ENCODE measurements at places on chromosomes 5 and 9. TPM values are rescaled to one million over a fixed set of nuclear protein-coding genes. Genes with fewer than 3 reads are reported as not detected.

SAXO1 gene
- not detected for total RNA-seq

PCDHGB6 gene
- 5.0 TPM for total RNA-seq

FBXW11 gene
- 76.3 TPM for total RNA-seq

CXCL14 gene
- 3.1 TPM for total RNA-seq

PCDHA5 gene
- total RNA-seq = 0.16 TPM

OR1J2 gene
- total RNA-seq = not detected

HBEGF gene
- 32.2 TPM for total RNA-seq

DNA sequence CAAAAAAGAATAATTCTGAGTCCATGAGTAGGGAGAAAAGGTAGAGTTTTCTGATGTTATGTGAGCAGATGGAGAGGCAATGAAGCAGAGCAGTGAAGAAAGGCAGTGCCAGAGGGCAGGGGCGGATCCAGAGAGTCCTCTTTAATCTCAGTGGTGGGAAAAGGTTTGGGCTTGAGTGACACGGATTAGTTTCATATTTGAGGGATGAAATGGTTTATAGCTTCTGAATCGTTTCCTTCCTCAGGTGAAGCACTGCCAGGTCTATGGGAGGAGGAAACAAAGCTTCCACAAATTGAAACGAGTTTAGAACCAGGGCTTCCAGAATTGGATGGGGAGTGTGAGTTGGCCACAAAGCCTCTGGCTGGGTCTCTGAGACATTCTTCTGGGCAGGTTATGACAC is 517.0 kb upstream of the PAPPA start:
- no peak overlapping the region for H3K4me3 ChIP-seq
- no peak overlapping the region for H3K27ac ChIP-seq
- H3K36me3 ChIP-seq = no peaks in the 10 kb centered on the region
- no peak for DNase-seq
- no peaks in the 10 kb centered on the region for H3K4me1 ChIP-seq

- no peaks in the 10 kb centered on the region for H3K36me3 ChIP-seq
- H3K4me1 ChIP-seq = no peaks in the 10 kb centered on the region
- H3K27me3 ChIP-seq = no peaks in the 10 kb centered on the region
- DNase-seq = no peak
- peak overlapping the region; percentile 7 for H3K27ac ChIP-seq
Measured at GRCh38 chr9:110753731-110754231, 85.2 kb downstream of the MUSK start.

DNA sequence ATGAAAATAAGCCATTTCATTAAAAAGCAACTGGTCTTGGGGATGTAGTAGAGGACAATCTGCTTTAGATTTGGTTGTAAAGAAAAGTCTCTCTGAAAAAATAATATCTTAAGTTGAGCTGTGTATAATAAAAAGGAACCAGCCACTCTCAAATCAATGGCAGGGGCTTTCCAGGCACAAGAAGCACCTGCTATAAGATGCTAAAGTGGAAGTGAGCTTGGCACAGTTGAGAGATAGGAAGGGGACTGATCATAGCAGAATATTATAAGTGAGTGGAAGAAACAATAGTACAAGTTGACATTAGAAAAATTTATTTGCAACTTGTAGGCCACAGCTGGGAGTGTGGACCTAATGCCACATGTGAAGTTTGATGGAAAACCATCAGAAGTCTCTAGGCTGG is 28.1 kb upstream of the SPINK5 start:
- H3K27me3 ChIP-seq = no peaks in the 10 kb centered on the region
- H3K27ac ChIP-seq = no peak overlapping the region
- H3K4me1 ChIP-seq = no peaks in the 10 kb centered on the region
- no peak for DNase-seq
- no peak overlapping the region for H3K4me3 ChIP-seq

- no peaks in the 10 kb centered on the region for H3K27me3 ChIP-seq
- H3K4me1 ChIP-seq = no peaks in the 10 kb centered on the region
- no peak for DNase-seq
Measured at GRCh38 chr5:90214991-90215390, 194.6 kb downstream of the CETN3 start.

GRCh38 chr9:34663303-34663605 is 797 bp upstream of the CCL27 start:
- H3K27me3 ChIP-seq = no peaks in the 10 kb centered on the region
- H3K4me1 ChIP-seq = peaks cover 20% of the 10 kb centered on the region
- H3K27ac ChIP-seq = no peak overlapping the region
- H3K36me3 ChIP-seq = peaks cover 7% of the 10 kb centered on the region
- no peak for DNase-seq

GRCh38 chr5:105905392-105905791 is 1765.3 kb downstream of the EFNA5 start:
- H3K4me3 ChIP-seq = no peak overlapping the region
- H3K36me3 ChIP-seq = no peaks in the 10 kb centered on the region
- no peak for DNase-seq
- no peaks in the 10 kb centered on the region for H3K4me1 ChIP-seq
- H3K27me3 ChIP-seq = no peaks in the 10 kb centered on the region
- no peak overlapping the region for H3K27ac ChIP-seq

DNA sequence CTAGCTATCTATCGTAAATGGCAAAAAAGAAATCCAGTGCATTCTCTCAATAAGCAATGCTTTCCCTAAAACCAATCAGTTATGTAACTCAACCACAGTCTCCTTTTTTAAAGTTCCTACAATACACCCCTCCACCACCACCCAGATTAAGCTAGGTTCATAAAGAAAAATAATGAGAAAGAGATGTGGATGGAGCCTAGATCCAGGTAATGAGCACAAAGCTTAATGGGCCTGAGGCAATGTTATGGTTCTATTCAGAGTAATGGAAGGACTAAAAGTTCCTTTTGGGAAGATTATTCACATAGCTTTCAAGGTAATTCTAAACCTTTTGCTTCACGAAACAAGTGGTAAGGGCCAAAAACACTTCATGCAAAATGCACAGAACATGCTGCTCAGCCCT is 113.5 kb downstream of the MPDZ start:
- no peak for DNase-seq
- H3K4me1 ChIP-seq = no peaks in the 10 kb centered on the region
- H3K36me3 ChIP-seq = peaks cover 17% of the 10 kb centered on the region
- H3K4me3 ChIP-seq = no peak overlapping the region

GRCh38 chr9:107275530-107275929 is 7.5 kb upstream of the RAD23B start:
- H3K4me3 ChIP-seq = no peak overlapping the region
- H3K27ac ChIP-seq = no peak overlapping the region
- peaks cover 9% of the 10 kb centered on the region for H3K4me1 ChIP-seq
- H3K27me3 ChIP-seq = no peaks in the 10 kb centered on the region

DNA sequence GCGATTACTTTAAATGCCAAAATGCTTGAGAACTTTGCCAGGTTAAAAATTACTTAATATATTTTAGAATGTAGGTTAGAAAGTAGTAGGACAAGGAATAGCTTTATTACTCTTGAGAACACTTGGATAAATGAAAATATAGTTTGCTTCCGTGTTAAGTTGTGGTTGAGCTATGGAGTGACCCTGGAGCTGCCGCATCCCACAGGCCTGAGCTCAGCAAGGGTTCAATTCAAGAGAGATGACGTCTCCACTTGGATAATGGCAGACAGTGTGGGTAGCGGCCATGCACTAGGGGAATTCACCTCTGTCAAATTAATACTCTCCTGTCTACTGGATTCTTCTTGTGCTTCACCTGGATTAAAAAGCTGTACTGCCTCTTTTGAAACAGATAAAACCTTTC is 105.0 kb downstream of the GAPVD1 start:
- H3K27ac ChIP-seq = no peak overlapping the region
- no peak overlapping the region for H3K4me3 ChIP-seq
- no peaks in the 10 kb centered on the region for H3K27me3 ChIP-seq
- DNase-seq = no peak

DNA sequence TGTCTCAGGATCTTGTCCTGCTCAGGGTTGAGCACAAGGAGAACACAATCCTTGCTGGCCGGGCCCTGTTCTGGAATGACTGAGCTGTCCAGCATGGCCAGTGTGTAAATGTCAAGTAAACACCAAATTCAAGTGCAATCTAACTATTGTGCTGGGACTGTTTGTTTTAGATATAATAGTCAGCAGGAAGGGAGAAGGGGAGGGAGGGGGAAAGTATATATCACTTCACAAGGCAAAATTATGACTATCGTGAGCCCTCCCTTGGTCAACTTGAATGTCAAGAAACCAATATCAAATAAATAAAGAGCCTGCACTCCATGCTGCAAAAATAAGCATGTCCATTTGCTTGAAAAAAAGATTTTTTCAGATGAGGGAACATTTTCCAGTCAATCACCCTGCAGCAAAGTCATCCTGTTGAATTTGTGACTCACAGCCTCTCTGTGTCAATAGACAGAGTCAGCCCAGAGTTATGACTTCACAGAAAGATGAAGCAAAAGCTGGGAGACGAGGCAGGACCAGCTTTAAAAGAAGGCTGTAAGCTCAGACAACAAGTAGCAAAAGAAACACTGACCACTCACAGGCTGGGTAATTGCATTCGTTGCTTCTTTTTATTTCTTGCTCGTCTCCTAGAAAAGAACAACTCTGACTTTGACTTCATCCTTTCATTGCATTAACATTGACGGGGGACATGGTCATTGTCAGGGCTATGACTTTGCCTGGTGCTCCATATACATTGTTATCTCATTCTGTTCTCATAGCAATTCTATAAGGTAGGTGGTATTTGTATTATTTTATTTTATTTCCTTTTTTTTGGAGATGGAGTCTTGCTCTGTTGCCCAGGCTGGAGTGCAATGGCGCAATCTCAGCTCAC is 15.3 kb upstream of the KLF4 start:
- H3K27me3 ChIP-seq = no peaks in the 10 kb centered on the region
- peak; percentile 81 for DNase-seq

DNA sequence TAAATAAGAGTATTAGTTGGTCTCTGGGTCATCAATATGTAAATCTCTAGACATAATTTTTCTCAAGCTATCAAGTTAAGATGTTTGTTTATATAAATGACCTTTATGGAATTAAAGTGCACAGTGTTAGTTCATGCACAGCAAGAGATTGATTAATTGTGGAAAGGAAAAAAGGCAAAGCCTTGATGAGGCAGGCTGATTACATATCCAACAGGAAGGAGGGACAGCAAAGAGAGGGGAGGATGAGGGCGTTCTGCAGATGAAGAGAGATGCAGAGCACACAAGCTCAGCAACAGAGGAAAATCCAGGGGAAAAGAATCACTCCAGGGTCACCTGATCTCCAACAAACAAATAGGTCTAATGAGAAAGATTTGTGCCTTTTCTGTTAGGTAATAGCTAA is 16.5 kb downstream of the NTRK2 start:
- H3K4me1 ChIP-seq = no peaks in the 10 kb centered on the region
- H3K36me3 ChIP-seq = no peaks in the 10 kb centered on the region
- H3K27ac ChIP-seq = no peak overlapping the region
- no peak for DNase-seq
- H3K4me3 ChIP-seq = no peak overlapping the region

- H3K4me3 ChIP-seq = no peak overlapping the region
- peak overlapping the region; percentile 79 for H3K27ac ChIP-seq
- H3K4me1 ChIP-seq = no peaks in the 10 kb centered on the region
- no peaks in the 10 kb centered on the region for H3K27me3 ChIP-seq
- peaks cover 38% of the 10 kb centered on the region for H3K36me3 ChIP-seq
Measured at GRCh38 chr9:130871395-130872062, 25.1 kb downstream of the QRFP start.

- no peak for DNase-seq
- H3K27ac ChIP-seq = no peak overlapping the region
- no peaks in the 10 kb centered on the region for H3K27me3 ChIP-seq
Measured at GRCh38 chr5:159286420-159287035, 23.4 kb downstream of the UBLCP1 start.

DNA sequence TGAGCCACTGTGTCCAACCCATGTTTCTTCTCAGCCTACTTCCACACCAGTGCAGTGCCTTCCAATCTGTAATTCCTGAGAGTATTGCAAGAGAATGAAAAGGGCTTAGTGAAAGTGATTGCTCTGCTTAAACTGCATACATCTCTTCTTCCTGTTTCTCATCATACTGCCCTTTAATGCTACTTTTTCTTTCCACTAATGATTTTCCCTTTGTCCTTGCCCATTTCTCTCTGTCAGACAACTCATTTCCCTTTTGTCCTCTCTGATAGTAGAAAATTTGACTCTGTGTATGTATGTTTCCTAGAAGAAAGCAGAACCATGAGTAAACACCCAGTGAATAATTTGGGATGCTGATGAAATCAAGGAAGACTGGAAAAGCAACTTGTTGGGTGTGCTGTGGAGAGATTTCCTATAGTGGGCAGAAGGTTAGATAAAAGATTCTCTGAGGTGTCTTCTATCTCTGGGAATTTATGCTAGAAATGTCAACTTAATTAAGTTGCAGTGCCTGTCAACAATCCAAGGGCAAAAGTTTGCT is 102.2 kb upstream of the CHD1 start:
- no peaks in the 10 kb centered on the region for H3K4me1 ChIP-seq
- no peak overlapping the region for H3K27ac ChIP-seq
- no peak for DNase-seq
- H3K4me3 ChIP-seq = no peak overlapping the region
- no peaks in the 10 kb centered on the region for H3K27me3 ChIP-seq

DNA sequence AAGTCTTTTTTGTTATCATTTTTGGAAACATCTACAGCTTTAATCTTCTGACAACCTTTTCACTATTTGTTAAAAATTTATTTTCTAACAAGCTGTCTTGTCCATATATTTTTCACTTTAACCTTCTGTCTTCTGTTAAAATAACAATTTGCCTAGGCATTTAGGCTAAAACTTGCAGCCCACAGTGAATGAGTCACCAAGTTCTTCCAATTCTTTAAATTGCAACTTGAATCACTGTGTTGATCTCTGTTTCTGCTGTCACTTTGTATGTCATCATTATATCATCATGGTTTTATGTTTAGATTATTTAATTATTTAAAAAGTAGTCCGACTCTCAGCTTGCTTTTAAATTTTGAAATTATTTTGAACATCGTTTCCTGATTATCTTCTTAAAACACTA is 473.8 kb upstream of the PTPRD start:
- no peaks in the 10 kb centered on the region for H3K4me1 ChIP-seq
- H3K27ac ChIP-seq = no peak overlapping the region
- H3K27me3 ChIP-seq = no peaks in the 10 kb centered on the region
- DNase-seq = no peak

GRCh38 chr5:78701795-78702410 is 53.3 kb upstream of the LHFPL2 start:
- peak overlapping the region; percentile 45 for H3K27ac ChIP-seq
- no peaks in the 10 kb centered on the region for H3K27me3 ChIP-seq
- H3K4me1 ChIP-seq = no peaks in the 10 kb centered on the region
- no peak overlapping the region for H3K4me3 ChIP-seq
- H3K36me3 ChIP-seq = no peaks in the 10 kb centered on the region
- DNase-seq = no peak

GRCh38 chr9:87116492-87116891 is 169.2 kb upstream of the GAS1 start:
- no peak for DNase-seq
- H3K27me3 ChIP-seq = no peaks in the 10 kb centered on the region
- no peaks in the 10 kb centered on the region for H3K36me3 ChIP-seq
- H3K27ac ChIP-seq = no peak overlapping the region
- no peak overlapping the region for H3K4me3 ChIP-seq

- no peaks in the 10 kb centered on the region for H3K27me3 ChIP-seq
- no peak overlapping the region for H3K4me3 ChIP-seq
- DNase-seq = no peak
- H3K4me1 ChIP-seq = no peaks in the 10 kb centered on the region
- no peaks in the 10 kb centered on the region for H3K36me3 ChIP-seq
- H3K27ac ChIP-seq = no peak overlapping the region
Measured at GRCh38 chr9:136549010-136549980, 3.4 kb upstream of the NOTCH1 start.

- no peak overlapping the region for H3K27ac ChIP-seq
- DNase-seq = no peak
Measured at GRCh38 chr9:130236436-130236985, 29.0 kb upstream of the HMCN2 start.

Data from right atrium auricular region (tissue), 2 donors.